Esophagus muscularis mucosa (tissue), 4 donors: ENCODE measurements at places on chromosomes 4 and X. TPM values are rescaled to one million over a fixed set of nuclear protein-coding genes. Genes with fewer than 3 reads are reported as not detected.
A peak's percentile ranks its signal among the peaks of the same experiment; 100 is the strongest.

GRCh38 chr4:63787326-63787725 lies 621.9 kb downstream of the TECRL start:
- no peak for DNase-seq

GRCh38 chr4:90084277-90084966 lies 42.8 kb upstream of the CCSER1 start:
- no peak for DNase-seq

DNA sequence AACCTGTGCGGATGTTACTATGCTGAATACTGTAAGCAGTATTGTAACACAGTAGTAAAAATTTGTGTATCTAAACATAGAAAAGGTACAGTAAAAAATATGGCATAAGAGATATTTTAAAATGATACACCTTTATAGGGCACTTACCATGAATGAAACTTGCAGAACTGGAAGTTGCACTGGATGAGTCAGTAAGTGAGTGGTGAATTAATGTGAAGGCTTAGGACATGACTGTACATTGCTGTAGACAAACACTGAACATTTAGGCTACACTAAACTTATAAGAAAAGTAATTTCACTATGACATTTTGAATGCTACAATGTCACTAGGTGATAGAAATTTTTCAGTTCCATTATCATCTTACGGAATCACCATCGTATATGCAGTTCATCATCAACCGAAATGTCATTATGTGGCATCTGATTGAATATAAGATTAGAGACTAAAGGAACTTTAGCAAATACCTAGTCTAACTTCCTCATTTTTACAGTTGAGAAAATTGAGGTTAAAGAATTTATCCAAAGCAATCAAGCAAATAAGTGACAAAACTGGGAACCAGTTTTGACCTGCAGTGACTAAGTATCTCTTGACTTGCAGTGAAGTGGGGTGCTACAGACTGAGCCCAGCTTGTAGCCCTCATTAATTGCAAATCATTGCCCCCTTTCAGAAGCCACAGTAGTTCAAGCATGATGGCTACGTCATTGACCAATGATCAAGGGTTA lies 55.3 kb downstream of the EGF start:
- no peak for DNase-seq

GRCh38 chrX:40479777-40480318 lies 100.9 kb upstream of the ATP6AP2 start:
- no peak for DNase-seq

DNA sequence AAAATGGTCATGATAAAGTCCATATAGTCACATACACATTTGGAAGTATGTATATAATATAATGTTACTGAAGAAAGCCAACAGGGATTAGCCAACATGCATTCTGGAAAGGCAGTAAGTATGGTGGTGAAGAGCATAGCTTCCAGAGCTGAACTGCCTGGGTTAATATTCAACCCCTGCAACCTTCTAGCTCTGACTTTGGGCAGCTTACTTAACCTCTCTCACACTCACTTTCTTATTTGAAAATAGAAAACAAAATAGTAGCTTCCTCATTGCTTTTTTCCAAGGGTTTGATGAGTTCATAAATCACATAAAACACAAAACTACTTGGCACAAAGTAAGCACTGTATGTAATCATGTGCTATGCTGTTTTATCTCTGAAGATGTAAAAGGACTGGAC lies 216.4 kb downstream of the CHIC2 start:
- no peak for DNase-seq

- DNase-seq, result no peak
Observed at GRCh38 chr4:149951152-149951900, 126.9 kb upstream of the DCLK2 start.

GRCh38 chrX:72409993-72410392 lies 104.3 kb upstream of the CITED1 start:
- DNase-seq, result no peak

DNA sequence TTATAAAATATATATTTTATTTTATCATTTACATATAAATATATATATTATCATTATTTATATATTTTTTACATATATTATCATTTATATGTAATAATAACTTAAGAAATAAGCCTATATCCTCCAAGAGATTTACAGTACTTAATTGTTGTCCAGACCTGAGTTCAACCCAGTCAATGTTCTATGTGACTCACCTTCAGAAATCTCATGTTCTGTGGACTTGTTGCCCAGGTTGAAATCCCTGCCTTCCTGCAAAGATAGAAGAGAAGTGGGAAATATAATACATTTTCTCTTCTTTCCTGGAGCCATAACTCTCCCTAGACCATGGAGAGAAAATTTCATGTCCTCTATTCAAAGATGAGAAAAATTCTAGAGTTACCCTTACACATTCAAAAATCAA lies 247.3 kb downstream of the PARM1 start:
- DNase-seq, result no peak

DNA sequence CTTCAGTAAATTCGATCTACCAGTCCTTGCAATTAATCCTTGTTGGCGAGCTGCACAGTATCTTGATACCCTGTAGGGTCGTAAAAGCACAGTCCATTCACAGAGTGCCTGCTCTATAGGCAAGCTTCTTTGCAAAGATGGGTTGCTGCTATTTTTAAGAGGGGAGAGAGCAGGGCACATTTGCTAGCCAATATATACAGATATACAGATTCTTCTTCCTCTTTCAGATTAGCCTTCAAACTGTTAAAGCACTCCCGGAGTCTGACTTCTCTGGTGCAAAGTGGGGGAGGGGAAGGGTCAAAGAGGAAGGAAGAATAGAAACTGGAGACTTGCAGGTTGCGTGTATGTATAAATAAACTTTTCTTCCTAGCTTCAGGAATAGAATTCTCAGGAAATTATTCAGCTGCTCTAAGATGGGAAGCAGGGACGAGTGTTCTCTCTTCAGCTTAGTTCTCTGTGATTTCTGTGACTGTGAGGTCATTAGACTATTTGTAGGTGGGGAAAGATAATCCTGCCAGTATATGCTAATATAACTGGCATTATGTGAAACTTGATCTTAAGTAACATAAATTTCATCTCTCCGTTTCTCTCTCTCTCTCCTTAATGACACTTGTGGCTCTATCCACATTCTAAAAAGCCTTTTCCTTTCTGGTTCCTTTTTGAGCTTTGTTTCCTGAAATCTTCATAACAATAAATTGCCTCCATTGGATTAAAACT lies at the start of gene CYSLTR1:
TSS of gene CYSLTR1 (minus strand) at position 242 of the 717 bp plus-strand sequence. CDS start 53,865 bp downstream, outside the sequence.
- no peak for DNase-seq

- DNase-seq, result no peak
Observed at GRCh38 chrX:70254909-70255308, 5.1 kb downstream of the P2RY4 start.

- no peak for DNase-seq
Observed at GRCh38 chr4:7823416-7823824, 116.2 kb downstream of the AFAP1 start.

DNA sequence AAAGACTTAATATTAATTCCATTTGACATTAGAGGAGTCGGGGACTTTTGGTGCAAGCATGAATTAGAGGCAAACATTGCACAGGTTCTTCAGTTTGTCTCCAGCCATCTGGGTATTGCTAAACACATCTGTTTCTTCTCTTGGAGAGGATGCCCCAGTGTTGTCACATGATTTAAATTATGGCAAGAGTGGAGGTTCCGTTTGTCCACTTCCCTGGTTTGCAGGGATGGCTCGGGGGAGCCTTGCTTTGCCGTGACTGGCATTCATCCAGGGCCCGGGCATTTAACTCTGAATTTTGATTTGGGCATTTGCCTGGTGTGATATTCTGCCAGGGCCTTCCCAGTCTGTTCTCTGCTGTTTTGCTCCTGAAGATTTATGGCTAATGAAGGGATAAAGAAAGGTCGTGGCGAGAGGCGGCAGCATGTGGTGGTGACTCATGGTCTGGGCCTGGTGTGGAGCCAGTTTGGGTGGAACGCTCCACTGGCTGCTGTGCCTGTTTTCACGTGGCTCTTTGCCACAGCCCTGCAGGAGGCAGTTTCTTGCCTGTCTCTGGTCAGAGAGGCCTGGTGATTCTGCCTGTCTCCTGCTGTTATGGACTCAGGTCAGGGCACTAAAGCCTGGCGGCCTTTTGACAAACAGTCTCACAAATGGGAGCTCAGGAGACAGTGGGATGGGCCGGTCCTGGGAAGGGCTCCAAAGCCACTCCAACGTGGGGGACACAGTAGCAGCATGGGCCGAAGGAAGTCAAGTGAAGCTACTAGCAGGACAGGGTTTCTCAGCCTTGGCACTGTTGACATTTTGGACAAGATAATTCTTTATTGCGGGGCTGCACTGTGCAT lies 99.4 kb upstream of the PGRMC2 start:
- peak; percentile 98 for DNase-seq

GRCh38 chrX:29422034-29422433 lies 793.3 kb upstream of the MAGEB2 start:
- DNase-seq, result no peak

DNA sequence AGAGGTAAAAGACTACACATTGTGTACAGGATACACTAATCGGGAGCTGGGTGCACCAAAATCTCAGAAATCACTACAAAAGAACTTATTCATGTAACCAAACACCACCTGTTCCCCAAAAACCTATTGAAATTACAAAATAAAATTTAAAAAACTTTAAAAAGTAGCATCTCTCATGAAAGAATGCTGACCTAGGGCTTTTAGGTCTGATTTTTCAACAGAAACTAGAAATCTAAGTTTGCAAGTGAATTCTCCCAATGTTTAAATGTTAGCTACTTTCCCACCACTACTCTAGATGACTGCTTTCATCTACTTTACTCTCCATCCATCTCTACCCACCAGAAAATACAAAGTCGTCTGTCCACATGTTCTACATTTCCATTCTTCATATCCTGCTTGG lies 1447.7 kb downstream of the RPA4 start:
- no peak for DNase-seq

DNA sequence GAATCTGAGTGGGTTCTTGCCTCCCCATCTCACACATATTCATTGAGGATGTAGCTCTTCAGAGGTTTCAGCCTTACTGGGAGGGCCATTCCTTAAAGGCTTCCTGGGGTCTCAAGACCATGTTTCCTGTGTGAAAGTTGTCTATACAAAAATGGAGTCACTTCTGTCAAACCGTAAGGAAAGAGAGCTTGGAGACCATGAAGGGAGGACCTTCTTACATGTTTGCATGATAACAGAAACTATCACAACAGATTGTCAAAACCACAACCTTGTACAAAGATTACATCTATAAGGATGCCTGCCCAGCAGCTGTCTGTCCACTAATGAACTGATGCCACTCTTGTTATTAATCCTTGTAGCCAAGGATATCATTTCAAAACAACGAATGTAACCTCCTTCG lies 139.3 kb downstream of the PDE5A start:
- no peak for DNase-seq

- no peak for DNase-seq
Observed at GRCh38 chrX:154483325-154483724, 3.1 kb downstream of the UBL4A start.

GRCh38 chrX:95662200-95662599 lies 1022.4 kb upstream of the DIAPH2 start:
- no peak for DNase-seq

DNA sequence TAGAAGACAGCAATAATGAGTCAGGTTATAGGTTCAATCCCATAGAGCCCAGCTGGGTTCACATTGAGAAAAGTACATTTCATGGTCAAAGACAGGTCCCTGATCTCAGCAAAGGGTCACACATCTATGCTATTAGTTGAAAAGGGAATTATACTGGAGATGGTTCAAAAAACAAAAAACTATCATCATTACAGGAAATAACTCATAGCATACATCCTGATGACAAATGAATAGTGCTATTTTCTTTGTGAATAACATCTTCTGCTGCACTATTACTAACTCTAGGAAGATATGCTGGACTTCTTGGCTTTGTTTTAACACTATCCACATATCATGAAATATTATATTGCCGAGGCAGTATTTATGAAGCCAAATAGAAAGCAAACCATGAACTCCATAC lies 202.5 kb upstream of the MAB21L2 start:
- DNase-seq, result no peak

DNA sequence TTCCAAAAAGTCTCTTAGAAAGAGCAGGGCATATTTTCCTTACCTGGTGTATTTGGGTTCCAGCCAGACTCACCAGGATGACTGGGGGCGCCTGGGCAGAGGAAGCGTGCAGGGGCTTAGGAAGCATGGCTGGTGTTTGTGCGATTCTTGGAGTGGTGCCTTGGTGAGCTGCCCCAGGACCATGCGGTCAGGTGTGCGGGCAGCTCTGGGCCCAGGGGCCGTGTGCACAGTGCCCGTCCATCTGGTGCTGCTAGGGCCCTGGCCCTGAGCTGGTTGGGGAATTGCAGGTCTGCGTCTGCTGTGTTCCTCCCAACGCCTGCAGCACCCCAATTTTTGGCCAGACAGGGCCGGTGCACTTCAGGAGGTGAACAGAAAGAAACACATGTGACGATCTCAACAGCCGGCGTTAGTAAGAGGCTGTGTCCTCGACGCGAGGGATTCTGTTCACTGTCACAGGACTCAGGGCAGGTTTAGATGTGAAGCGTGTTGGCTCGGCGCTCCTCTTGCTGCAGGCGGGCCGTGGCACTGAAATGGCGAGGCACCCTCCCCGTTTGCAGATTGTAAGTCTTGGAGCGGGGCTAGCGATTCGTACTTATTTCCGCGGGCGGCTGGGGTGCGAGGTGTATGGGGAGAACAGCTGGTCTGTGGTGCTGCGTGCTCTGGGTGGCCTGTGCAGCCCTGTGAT lies 15.2 kb downstream of the RGS12 start:
- DNase-seq, result no peak

GRCh38 chr4:112153211-112153791 lies 8.0 kb downstream of the FAM241A start:
- no peak for DNase-seq

- DNase-seq, result no peak
Observed at GRCh38 chr4:5632571-5632970, 75.8 kb downstream of the EVC2 start.

DNA sequence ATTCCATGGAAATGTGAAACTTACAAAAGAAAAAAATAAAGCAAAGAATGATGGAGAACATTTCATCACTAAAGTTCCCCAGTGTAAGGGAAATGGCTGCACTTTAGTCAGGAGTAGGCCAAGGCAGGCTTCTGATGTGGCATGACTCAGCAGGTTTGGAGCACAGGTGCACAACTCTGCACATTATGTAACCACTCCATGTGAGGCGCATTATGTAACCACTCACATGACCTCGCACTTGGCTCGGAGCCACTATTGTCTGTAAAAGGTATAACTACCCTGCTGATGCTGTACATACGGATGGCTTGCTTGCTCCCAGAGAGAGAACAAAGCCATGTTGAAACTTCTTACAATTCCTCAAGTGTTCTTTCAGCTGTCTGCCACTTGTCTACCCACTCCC lies 727.6 kb downstream of the TRAM1L1 start:
- DNase-seq, result no peak

The LEF1 gene
- 3.6 TPM for total RNA-seq

The PPBP gene
- not detected for total RNA-seq

The GEMIN8 gene
- 30.7 TPM for total RNA-seq

The NPY5R gene
- not detected for total RNA-seq

The NOCT gene
- 2.1 TPM for total RNA-seq

The PDE5A gene
- 205 TPM for total RNA-seq

The PAGE5 gene
- total RNA-seq, result not detected

The CT47B1 gene
- total RNA-seq, result not detected

The BEND2 gene
- not detected for total RNA-seq

The HEPH gene
- total RNA-seq, result 35.7 TPM

The CTAG1B gene
- not detected for total RNA-seq
